HS-5 (cell line): ENCODE measurements at places on chromosomes 13 and 19.

GRCh38 chr19:38551450-38551813, 66.3 kb downstream of the MAP4K1 start:
- no peak for DNase-seq

GRCh38 chr19:27966390-27966816, 1246.5 kb downstream of the UQCRFS1 start:
- DNase-seq, result no peak

DNA sequence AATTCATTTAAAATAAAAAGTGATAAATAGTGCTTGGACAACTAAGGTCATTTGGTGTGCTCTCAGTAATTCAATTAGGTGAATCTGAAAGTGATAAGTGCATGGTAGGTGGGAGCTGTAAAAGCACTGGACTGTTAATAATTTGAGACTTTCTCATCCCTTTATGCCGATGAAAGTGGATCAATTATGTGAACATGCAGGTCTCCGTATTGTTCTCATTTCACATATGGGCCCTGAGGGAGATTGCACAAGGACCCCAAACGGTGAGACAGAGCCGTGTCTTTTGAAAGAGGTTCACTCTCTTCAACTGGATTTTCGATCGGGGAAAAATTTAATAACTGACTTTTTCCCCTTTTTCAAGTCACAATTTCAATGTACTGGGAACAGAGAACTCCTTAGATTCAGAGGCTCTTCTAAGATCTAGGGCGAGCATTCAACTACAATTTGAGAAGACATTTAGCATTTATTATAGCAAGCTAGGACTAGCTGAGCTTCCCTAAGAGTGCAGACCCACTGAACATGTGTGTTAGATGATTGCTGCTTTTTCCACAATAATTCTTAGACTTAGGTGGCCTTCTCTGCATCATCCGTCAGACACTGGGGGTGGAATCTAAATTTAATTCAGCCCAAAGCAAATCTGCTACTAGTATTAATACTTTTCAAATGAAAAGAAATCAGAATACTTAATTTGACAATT, 347.6 kb downstream of the OXGR1 start:
- no peak for DNase-seq

DNA sequence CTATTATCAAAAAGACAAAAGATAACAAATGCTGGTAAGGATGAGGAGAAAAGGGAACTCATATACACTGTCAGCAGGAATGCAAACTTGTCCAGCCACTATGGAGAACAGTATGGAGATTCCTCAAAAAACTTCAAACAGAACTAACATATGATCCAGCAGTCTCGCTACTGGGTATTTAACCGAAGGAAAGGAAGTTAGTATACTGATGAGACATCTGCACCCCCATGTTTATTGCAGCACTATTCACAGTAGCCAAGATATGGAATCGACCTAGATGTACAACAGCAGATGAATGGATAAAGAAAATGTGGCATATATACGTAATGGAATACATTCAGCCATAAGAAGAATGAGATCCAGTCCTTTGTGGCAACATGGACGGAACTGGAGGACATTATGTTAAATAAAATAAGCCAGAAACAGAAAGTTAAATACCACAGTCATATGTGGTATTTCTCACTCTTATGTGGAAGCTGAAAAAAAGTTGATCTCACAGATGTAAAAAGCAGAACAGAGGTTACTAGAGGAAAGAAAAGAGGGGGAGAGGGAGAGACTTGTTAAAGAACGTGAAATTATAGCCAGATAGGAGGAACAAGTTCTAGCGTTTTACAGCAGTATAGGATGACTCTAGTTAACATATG, 83.2 kb downstream of the RUBCNL start:
- DNase-seq, result no peak

GRCh38 chr19:34580408-34580807, 96.6 kb downstream of the SCGB2B2 start:
- no peak for DNase-seq

DNA sequence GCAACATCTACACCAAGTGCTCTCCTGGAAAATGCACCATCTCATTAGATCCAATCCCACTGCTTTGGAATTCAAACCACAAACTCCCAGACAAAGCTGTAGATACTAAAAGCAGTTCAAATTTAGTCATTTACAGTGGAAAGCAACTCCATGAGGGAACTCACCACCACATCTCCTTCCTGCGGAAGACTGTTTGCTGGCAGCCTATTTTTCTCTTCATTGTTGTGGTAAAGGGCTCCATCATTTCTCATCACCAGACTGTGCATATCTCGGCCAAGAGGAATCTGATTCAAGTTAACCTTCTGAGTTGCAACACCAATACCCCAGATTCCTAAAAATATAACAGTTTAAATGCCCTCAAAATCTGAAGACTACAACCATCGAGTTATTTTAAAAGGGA, 8.4 kb downstream of the SPRYD7 start:
- no peak for DNase-seq

GRCh38 chr13:46659413-46660065, 106.6 kb downstream of the LRCH1 start:
- DNase-seq, result no peak

- DNase-seq, result no peak
Observed at GRCh38 chr19:37983916-37984315, 76.9 kb downstream of the SIPA1L3 start.

GRCh38 chr13:27374126-27374613, 50.2 kb upstream of the GTF3A start:
- DNase-seq, result no peak

DNA sequence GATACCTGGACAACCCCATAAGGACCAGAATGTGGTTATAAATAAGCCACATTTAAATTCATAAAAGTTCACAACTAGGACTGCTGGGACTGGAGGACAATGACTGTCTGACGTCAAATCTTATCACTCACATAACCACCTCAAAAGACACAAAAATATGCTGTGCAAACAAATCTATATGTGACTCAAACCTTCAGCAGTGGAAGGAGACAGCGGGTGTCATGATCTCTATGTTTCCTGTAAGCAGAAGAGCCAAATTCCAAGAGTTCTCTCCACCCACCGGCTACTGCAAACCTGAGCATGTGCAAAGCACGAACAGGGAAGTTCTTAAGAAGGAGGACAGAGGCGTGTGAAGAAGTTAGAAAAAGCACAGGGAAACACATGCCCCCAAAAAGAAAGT, 113.2 kb downstream of the MYCBP2 start:
- no peak for DNase-seq

- no peak for DNase-seq
Observed at GRCh38 chr13:31908696-31909411, 122.7 kb upstream of the FRY start.

GRCh38 chr19:6834433-6834832, 52.9 kb upstream of the ADGRE1 start:
- no peak for DNase-seq

DNA sequence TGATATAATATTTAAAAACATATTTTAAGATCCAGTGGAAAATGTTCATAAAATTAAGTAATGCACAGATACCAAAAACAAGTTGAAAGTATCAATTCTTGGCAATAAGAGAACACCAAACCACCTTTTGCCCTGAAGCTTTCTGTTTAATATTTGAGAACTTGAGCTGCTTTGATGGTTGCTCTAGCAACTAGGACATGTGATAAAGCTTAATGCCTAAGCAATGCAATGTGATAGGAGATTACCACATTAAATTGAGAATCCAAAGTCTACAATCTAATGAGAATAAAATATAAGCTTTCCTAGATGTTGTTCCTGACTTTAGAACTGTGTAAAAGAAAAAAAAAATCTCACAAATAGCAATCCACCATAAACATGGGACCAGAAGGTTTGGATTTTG, 1367.5 kb upstream of the PCDH9 start:
- DNase-seq, result no peak

DNA sequence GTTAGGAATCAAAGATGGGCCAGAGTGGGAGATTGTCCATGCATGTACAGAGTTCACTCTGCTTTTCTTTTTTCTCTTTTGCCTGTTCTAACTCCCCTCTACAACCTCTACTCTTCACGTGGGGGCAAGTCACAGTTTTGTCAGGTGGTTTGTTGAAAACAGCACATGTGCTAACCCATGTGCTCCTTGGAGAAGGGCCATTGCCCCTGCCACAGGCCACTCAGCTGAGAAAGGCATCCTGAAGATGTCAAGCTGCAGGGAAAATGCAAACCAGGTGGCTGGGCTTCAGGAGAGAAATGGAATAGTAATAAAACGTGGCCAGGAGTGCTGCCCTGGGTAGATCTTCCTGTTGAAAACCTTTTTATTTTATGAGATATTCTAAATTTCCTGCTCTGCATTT, 35.3 kb upstream of the SLC10A2 start:
- DNase-seq, result no peak

DNA sequence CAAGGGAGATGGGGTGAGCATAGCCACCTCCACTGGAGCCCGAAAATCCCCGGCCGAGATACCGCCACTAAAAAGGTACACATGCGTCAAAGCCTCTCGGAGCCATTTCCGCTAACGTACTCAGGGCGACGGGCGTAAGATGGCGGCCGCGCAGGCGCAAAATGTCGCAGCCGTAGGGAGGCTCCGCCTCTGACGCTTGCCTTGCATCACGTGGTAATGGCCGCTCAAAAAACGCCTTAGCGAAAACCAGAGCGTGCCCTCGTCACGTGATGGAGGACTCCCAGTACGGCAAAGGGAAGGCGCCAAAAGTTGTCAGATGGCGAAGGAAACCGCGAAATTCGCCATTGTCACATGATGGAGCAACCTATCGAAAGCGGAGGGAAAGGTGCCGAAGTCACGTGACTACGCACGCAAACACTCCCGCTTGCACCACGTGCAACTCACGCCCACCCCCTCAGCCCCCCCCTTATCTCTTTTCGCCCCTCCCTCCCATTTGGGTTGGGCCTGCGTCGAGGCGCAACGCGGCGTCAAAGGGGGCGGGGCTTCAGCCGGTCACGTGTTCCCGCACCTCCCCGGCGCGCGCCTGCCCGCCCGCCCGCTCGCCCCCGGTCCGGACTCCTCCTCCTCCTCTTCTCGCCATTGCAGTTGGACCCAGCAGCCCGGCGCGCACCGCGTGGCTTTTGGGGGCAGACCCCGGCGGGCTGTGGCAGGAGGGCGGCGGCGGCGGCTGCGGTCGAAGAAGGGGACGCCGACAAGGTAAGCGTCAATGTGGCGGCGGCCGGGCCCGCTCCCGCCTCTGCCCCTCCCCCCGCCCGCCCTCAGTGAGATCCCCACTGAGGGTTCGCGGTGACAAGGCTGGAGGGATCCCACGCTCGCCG, at the start of gene ILF3:
ILF3 (plus strand) TSS at position 615 of the 878 bp plus-strand sequence. CDS start 16,260 bp downstream, outside the sequence.
- DNase-seq, result peak; percentile 100

DNA sequence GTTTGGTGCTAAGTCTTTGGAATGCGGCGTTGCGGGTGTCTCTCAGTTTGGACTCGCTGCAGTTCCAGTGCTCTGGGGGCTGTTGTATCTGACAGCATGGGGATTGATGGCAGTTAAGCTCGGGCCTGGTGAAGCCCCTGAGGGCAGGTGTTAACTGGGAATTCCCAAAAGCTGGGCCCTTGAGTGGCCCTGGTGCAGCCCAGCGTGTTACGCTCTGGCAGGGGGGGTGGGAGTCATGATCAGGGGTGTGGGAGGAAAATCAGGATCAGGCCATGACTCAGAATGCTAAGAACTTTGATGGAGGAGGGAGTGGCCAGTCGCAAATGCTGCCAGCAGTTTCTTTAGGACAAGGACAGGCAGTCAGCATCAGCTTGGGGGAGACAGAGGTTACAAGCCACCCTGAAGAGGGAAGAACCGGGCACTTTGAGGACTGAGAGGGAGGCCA, 19.6 kb downstream of the AP2A1 start:
- peak; percentile 16 for DNase-seq

- DNase-seq, result no peak
Observed at GRCh38 chr19:19366434-19367396, 38.8 kb upstream of the GATAD2A start.

DNA sequence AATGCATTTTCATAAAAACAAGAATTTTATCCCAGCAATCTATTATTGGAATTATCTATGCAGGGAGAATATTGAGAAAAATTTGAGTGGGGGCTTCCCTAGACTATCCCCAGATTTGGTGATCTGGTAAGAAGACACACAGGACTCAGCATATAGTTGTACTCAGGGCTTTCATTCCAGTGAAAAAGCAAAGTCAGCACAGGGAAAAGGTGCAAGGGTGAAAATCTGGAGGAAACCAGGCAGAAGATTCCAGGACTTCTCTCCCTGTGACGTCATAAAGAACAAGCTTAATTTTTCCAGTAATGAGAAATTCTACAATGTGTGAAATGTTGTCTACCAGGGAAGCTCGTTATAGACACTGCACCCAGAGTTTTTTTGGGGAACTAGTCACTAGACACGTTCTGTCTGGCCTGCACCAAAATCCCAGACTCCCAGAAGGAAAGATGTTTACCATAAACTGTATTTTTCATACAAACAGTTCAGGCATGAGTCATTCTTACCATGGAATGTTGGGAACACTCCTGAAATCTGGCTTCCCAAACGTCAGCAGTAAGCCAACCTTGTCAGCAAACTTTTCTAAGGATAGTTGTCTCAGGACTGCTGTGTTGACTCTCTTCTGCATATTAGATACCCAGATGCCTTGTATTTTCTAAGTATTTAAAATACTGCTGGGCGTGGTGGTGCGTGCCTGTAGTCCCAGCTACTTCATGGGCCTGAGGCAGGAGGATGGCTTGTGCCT, 107.4 kb downstream of the DNAJC3 start:
- DNase-seq, result peak; percentile 31

DNA sequence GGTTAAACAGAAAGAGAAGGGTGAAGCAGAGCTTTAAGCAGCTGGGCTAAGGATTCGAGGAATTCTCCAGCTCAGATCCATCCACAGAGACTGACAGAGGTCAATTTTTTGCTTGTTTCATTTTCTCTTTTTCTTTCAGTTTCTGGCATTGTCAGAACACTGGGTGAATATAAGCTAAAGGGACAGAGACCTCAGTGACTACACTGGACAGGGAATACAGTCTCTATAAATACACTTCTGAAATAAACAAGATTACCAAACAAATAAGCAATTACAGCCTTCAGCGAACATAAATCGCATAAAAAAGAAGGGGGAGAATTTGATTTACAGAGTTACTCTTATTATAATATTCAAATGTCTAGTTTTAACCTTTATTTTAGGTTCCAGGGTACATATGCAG, 3.7 kb upstream of the ZNF441 start:
- no peak for DNase-seq
